Stimulated activated CD4-positive, alpha-beta T cell treated with anti-CD3 and anti-CD28 coated beads, Interleukin-12 subunit alpha, Interleukin-12 subunit beta, amount 100 ng/mL, for 48 hours (primary cell): ENCODE measurements at places on chromosomes 3 and 15.

GRCh38 chr15:36175186-36175740 lies 404.2 kb upstream of the CDIN1 start:
- no peak for DNase-seq

DNA sequence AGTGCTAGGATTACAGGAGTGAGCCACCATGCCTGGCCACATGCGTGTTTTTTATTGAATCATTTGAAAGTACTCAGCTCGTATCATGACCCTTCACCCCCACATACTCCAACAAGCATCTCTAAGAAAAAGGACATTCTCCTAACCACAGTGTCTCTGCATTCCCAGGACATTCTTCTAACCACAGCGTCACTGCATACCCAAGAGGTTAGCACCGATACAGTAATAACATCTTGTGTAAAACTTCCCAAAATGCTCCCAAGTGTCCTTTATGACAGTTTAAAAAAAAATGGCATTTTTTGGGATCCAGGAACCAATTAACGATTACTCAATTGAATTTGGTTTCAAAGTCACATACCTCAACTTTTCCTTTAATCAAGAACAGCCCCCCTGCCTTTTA lies 39.6 kb downstream of the FLNB start:
- DNase-seq = no peak

GRCh38 chr3:31170932-31171670 lies 276.6 kb upstream of the GADL1 start:
- DNase-seq = no peak

- DNase-seq = no peak
Observed at GRCh38 chr15:73558529-73558928, 74.7 kb downstream of the NPTN start.

GRCh38 chr15:92883163-92883875 lies 16.8 kb upstream of the CHD2 start:
- DNase-seq = no peak

- DNase-seq = no peak
Observed at GRCh38 chr15:38225381-38225780, 27.3 kb upstream of the SPRED1 start.
